Stimulated activated CD4-positive, alpha-beta T cell treated with anti-CD3 and anti-CD28 coated beads, Interleukin-4, amount 100 ng/mL, for 1 hour (primary cell): ENCODE measurements at places on chromosomes 7 and 10.

DNA sequence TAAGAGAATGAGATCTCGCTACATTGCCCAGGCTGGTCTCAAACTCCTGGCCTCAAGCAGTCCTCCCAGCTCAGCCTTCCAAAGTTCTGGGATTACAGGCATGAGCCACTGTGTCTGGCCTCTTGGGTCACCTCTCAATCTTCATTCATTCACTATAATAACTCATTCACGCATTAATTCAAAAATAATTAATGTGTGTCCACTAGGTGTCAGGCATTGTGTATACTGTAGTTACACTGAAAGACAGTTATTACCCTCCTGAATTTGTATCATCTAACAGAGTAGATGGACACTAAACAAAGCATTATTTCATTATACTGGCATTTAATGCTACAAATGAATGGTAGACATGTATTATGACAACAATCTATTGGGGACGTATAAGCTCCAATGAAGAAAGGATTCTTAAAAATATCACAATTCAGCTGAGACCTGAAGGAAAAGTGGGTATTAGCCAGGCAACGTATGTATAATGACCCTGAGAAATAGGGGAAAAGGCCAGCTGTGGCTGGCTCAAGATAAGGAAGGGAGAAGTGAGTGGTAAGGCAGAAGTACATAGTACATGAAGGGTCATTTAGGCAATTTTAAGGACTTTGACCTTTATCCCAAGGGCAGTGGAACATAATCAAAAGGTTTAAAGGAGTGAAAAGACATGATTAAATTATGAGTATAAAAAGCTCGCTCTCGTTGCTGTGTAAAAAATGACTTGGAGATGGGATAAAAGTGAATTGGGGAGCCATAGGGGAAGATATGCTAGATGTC is 150.7 kb downstream of the BTAF1 start:
- DNase-seq, result no peak

GRCh38 chr7:129952086-129952652 is 591 bp downstream of the UBE2H start:
- peak; percentile 23 for DNase-seq

DNA sequence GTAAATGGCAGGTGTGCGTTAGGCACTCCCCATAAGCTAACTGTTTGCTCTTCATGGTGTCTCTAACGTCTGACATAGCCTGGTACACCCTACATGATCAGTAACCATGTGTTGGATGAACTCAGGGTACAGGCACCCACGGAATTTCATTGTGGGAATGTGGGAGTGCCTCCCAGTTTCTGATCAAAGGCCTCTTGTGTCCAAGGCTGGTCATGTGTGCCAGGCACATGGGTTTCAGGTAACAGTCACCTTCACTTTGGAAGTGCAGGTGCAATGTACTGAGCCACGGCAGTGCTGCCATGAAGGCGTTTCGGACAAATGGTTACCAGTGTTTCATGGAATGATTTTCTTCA is 298.3 kb downstream of the DNAJB6 start:
- DNase-seq, result no peak

GRCh38 chr7:114356133-114356532 is 58.5 kb upstream of the FOXP2 start:
- no peak for DNase-seq

GRCh38 chr7:82255706-82256105 is 187.9 kb downstream of the CACNA2D1 start:
- no peak for DNase-seq

GRCh38 chr7:91847876-91848588 is 32.5 kb downstream of the MTERF1 start:
- DNase-seq, result no peak

- no peak for DNase-seq
These were observed 3.4 kb upstream of the MINDY3 start for GRCh38 chr10:15863733-15864132.

GRCh38 chr10:34996843-34997242 is 93.3 kb downstream of the CUL2 start:
- DNase-seq, result no peak

DNA sequence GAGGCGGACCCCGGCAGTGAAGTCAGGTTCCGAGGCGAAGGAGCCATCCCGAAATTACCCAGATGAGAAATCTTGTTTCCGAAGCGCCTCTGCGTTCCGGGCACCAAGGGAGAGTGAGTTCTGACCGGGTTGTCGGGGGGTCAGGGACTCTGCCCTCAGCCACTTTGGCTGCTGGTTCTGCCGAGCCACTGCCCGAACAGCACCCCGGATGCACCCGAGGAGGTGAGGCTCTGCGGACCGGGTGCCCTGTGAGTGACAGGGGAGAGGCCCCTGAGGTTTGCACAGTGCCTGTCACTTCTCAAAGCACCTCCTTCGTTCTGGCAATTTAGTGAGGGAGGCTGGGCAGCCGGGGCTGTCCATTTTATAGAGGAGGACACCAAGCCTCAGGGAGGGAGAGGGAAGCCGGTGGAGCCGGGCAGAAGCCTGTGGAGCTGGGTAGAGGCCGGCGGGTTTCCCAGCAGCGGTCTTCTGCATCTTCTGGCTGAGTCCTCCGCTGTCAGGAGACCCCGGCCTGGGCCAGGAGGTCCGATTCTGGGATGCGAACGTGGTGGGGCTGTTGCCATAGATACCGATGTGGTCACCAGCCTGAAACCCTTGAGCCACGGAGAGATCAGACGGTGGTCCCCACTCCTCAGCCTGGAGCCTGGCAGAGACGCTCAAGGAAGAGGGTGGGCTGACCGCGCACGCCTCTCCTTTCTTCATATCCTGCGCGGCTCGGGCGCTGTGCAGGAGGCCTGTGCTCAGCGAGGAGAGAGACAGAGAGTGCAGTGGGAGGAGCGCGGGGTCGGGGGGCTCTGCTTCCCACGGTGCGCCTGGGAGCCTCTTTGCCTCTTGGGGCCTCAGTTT is 18.9 kb upstream of the SHH start:
- DNase-seq, result no peak

DNA sequence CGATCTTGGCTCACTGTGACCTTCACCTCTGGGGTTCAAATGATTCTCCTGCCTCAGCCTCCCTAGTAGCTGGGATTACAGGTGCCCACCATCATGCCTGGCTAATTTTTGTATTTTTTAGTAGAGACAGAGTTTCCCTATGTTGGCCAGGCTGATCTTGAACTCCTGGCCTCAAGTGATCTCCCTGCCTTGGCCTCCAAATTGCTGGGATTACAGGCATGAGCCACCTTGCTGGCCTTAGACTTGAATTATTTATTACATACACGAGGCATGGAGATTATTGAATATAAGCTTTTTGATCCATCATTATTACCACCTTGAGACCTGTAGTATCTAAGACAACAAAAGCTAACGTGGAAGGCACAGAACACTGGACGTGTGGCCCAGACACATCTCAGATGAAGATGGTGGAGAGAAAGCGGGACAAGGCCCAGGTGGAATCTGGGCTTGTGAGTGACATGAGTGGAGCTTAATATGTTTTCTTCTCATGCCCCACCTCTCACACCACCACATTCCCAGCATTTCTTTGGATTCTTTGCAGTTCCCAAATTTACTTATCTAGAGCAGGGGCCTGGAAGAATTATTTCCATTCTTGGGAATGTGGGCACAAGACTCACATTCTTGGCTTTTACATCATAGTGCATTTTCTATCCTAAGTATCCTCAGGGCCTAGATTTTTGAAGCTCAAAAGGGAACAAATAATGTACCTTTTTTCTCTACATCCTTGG is 76.6 kb downstream of the SUGCT start:
- DNase-seq, result no peak

- no peak for DNase-seq
These were observed 165.1 kb downstream of the SH3PXD2A start for GRCh38 chr10:103690281-103690680.

DNA sequence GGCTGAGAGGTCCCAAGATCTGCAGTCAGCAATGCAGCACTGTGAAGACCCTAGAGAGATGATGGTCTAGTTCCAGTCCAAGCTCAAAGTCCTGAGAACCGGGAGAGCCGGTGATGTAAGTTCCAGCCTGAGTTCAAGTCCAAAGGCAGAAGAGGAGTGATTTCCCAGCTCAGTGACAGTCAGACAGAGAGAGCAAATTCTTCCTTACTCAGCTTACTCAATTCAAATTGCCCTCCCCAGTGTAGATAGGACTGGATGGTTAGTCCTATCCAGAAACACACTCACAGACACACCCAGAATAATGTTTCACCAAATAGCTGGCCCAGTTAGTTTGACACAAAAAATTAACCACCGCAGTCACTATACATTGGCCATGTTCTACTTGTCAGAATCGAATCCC is 185.5 kb upstream of the MYO3A start:
- DNase-seq, result no peak

- peak; percentile 7 for DNase-seq
These were observed 491 bp upstream of the AKAP9 start for GRCh38 chr7:91940171-91940570.

DNA sequence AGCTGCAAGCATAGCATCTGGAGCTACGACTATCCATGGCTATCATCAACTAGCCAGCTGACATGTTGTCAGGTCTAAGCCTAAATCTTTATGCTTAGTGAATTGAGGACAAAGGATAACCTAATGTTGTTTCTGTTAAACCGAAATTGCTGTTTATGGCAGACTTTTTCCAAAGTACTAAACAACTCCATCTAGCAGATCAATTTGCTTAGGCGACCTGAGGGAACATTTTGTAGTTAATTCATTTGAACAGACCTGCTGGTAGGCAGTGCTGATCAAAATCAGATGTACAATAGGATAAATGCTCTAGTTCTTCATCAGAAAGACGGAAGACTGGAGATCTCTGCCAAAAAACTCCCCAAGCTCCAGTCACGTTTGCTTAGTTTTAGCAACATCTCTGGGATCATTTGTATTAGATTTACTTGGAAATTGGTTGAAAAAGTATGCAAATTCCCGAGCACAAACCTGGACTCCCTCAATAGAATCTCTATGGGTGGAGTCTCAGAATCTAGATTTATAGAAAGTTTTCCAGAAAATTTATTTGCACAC is 301.6 kb upstream of the NRP1 start:
- no peak for DNase-seq

GRCh38 chr7:102432442-102433218 is 745 bp upstream of the ORAI2 start:
- DNase-seq, result no peak

- DNase-seq, result no peak
These were observed 46.5 kb upstream of the LYZL2 start for GRCh38 chr10:30675791-30676718.

GRCh38 chr10:109862041-109862440 is 61.3 kb downstream of the XPNPEP1 start:
- DNase-seq, result no peak

DNA sequence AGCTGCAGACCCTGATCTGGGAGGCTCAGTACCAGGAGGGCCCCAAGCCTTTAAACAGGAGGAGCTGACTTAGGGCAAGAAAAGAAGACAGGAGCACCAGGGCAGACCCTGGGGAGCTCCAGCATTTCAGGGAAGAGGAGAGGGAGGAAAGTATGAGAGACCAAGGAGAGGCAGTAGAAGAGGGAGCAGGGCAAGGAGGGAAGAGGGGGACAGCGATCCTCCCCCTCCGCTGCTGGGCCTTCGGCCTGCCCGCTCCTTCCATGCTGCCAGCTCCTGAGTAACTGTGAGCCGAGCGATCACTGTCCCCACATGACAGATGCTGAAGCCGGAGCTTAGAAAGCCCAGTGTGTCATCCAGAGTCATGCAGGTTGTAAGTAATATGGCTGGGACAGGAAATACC is 65.9 kb downstream of the ALOX5 start:
- DNase-seq, result no peak

DNA sequence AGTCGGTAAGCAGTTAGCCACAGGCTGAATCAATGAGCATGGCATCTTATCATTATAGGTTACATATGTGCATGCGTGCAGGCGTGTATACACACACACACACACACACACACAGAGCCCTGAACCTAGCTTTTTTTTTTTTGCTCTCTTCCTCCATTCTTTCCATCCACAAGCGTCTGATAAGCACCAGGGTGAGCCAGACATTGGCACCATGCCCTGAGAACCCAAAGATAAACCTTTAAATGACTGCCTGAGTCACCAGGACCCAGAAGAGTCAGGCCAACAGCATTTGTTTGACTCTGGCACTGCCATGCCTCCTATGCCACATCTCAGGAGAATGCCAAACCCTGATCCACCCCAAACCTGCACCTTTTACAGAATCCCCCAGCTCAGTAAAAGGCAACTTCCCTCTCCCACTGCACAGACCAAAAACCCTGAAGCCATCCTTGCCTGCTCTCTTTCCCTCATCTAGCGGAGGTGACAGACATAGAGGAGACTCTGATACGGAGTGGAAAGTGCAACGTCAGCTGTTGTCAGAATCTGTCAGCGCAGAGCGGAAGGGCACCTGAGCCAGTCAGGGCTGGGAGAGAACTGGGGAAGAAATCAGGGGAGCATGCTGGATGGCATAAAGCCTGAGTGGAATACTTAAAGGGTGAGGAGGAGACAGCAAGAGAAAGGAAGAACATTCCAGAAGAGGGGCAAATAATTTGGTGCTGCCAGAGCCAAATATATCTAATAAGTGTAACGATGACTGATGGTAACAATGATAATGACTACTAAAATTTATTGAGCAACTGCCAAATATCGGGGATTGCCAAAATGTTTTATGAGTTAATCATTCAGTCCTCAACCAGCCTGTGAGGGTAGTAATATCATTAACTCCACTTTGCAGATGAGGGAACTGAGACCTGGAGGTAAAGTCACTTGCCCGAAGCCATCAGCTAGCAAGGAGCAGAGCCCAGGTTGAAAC is 3.2 kb downstream of the PARP12 start:
- peak; percentile 52 for DNase-seq

- DNase-seq, result no peak
These were observed 38.3 kb downstream of the AHCYL2 start for GRCh38 chr7:129263168-129263567.

GRCh38 chr10:35723059-35723458 is 81.0 kb upstream of the FZD8 start:
- DNase-seq, result no peak

DNA sequence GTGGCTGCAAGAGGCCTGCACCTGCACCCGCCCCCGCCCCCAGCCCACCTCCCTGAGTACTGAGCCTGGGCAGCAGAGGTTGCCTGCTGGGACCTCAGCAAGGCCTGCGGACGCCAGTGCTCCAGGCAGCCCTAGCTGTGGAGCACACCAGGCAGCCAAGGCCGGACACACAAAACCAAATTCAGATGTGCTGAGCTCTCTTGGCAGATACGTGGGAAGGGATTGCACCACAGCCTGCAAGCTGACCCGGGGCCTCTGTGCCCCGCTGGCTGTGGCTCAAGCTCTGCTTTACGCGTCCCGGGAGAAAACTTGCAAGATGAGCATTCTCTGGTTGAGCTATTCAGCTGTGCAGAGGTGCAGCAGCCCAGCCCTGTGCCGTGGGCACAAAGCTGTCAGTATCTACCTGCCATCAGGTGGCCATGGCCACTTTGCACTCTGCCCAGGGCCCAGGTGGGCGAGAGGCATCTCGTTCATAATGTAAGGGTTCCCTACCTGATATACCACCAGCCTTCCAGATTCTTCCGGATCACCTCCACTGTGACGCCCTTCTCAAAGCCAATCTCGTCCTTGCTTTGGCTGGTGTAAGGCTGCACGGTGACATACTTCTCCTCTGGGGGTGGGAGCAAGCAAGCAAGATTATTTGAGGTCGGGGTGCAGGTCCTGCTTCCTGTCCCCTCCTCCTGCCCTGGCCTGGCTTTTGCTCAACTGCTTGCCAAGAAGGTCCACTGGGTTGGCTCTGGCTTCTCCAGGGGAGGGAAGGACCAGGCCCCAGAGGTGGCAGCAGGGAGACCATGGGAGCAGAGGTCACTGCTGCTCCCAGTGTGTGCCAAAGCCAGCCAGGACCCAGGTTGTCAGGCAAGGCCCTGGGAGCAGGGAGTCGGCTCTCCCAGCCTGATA is 123.4 kb downstream of the NEURL1 start:
- DNase-seq, result no peak
